GM12864 (cell line): ENCODE measurements at places on chromosomes 3 and 15.

DNA sequence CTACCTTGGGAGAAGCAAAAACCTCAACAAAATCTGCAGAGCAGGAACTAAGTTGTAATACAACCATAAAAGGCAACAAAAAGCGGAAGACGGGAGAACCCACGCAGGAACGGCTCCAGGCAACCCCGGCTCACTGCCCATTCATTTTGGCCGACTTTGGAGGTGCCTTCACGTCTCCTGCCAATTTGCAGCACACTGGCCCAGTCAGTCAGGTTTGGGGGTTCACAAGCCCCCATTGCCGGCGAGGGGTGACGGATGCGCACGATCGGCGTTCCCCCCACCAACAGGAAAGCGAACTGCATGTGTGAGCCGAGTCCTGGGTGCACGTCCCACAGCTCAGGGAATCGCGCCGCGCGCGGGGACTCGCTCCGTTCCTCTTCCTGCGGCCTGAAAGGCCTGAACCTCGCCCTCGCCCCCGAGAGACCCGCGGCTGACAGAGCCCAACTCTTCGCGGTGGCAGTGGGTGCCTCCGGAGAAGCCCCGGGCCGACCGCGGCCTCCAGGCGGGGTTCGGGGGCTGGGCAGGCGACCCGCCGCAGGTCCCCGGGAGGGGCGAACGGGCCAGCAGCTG, 463 bp downstream of the TERC start:
- DNase-seq, result no peak

DNA sequence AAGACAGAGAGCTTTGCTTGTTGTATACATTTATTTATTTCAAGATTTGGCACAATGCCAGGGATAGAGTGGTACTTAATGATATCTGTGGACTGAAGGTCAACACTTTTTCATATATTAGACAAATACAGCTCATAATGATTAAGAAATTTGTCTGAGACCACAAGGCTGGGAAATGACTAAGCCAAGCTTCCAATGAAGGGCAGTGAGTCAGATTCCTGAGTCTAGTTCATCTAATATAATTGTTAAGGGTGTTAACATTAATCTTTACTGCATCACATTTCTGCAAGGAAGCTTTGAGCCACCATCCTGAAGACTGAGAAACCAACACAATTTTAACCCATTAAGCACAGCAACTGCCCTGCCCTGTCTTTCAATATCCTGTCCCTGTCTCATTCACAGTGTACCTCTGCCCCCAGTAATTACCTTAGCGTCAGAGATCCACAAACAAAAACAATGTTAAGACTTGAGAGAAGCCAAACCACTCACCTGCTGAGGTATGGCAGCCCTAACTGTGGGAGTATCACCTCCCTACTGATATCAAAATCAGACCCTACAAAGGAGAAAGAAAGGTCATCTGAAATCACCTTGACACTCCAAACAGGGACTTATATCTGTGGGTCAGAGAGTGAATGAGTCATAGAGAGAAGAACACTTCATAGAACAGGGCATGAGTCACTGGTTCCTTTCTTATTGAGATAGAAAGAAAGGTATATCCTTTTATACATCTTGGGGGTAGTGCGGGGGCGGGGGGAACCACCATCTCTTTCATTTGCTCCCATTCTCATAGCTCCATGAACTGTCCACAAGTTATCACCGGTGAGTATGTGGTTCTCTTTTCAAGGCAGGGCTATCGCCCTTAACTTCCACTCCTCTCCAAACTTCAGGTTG, 74.7 kb downstream of the MAGI1 start:
- DNase-seq, result peak; percentile 43

- no peak for DNase-seq
Observed at GRCh38 chr3:50474717-50475116, 28.7 kb downstream of the CACNA2D2 start.

DNA sequence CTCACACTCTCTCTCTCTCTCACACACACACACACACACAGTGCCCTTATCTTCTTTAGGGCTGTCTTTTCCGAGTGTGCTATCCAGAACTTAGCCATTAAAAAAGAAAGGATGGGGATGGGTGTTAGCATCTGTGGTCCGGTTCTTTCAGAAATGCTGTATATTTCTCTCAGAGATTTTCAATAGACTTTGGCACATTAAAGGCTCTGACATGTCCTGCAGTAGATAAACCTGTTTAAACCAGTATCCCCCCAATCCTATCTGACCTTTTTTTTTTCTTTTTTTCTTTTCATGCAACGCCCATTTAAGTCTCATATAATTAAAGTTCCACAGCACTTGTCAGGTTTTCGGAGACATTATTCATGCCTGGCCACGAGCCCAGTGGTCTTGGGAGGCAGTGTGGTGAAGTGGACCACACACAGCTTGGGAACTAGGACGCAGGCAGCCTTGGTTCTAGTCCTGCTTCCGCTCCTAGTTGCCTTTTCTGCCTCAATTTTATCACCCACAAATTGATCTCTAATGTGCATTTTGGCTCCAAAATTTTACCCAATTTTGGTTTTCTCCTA, 13.3 kb downstream of the CAV3 start:
- DNase-seq, result no peak

DNA sequence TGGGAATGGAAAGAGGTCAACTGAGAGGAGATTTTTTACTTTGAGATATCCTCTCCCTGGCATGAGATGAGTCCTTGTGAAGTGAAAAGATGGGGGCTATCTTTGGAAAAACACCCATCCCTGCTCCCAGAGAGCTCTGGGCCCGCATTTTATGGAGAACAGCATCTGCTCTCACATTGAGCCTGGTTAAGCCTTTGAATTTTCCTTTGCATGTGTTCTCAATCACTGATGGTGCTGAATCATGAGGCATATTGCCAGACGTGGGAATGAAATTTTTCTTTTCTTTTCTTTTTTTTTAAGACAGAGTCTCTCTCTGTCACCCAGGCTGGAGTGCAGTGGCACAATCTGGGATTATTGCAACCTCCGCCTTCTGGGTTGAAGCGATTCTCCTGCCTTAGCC, 24.4 kb downstream of the TMEM45A start:
- no peak for DNase-seq

DNA sequence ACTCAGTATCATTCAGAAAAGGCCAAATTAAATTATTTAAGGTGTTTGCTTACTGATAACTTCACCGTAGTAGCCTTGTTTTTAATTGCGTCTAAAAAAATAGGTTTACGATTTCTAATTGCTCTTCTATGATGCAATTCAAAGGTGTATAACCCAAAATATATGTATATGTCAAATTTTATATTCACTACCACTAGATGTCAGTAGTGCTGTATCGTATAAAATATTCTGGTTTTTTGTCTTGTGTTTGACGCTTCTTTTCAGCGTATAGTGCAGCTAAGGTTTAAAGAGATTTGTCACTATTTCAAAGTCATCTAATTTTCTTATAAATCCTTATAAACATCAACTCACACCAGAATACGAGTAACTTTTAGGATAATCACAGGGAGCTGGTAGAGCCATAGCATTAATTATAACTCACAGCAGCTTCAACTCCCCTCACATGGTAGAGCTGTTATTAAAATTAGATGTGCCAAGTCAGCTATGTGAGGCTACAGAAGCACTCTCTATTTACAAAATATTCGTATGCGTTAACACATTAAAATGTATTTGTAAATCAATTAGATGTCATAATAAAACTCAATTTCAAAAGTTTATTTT, 3.5 kb downstream of the PFN2 start:
- DNase-seq, result no peak

DNA sequence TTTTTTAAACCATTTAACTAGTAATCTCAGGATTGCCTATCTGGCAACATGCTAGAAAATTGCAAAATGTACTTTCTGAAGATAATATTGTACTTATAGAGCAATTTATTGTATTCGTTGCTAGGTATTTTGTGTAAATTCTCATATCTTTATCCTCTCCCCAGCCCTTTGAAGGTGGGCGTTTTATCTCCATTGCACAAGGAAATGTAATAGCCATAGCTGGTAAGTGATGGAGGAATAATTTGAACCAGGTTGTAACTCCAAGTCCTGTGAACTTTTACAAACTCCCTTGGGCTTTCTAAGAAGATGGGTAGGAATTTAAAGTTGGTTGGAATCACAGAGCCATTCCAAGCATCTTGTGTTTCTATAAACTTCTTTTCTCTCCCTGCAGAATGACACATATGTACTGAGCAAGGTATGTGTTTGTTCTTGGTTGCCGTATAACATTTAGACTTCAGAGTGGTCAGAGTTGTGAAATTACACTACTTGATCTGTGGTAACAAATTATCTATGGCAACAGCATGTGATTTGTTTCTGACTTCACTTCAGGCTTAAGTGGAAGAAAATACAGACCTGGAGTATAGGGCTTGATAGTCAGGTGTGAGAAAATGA, 170.9 kb downstream of the AKAP13 start:
- DNase-seq, result no peak

DNA sequence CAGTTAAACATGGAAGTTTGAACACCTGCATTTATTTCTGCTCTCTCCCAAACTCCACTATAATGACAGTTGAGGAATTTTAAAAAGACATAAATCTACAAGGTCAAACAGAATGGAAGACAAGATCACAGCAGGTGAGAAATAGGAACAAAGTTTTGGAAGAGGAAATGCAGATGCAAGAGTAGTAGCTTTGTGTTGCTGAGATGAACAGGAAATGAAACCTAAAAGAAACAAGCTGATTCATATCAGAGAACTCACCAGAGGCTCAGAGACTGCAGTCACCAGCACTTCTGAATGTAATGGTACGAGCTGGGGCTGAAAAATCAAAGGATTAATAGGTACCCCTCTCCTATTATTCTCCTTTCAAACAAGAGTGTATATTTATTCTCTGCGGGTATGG, 459.9 kb downstream of the RAP2B start:
- peak; percentile 44 for DNase-seq

DNA sequence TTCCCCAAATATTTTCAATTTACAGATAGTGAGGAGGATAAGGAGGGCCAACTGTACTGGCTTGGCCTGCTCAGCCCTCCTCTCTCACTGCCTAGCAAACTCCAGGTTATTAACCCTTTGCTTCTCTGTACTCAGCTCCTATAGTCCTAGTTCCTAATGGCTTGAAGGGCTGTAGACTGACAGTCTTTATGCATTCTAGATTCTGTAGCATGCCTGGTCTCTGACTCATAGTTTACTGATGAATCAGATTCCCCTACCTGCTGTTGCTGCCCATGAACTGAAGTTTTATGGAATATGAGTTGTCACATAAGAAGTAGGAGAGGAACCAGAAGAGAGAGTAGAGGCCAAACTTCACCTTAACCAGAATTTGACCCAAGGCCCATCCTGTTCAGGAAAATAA, 27.1 kb upstream of the MAP3K13 start:
- no peak for DNase-seq

DNA sequence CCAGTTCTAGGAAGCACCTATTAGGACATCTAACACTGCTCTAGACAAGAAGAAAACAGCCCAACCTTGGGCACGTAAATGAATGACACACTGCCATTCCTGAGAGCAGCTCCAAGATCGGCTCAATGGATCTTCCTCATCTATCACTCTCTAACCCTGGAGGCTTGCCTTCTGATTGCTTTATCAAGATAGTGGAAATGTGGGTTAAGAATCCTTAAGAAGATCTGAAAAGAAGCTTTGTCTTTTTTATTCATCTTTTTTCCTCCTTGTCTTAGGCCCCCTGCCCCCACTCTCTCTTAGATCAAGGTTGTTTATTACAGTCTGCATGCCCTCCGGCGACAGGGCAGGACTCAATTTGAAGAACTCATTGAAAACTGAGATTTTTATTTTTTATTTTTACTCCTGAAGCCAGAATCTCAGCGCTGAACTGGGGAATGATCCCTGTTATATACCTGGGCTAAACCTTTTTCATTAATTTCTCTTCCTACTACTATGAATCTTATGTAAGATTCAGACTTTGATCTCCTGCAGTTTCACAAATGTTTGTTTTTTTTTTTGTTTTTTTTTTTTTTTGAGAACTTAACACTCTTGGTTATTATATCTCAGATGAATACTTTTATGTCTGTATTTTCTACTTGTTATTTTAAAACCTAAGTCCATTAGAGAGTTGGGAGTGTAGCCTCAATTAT, 219.5 kb downstream of the SV2B start:
- no peak for DNase-seq

- DNase-seq, result no peak
Observed at GRCh38 chr3:177419904-177420601, 222.8 kb upstream of the TBL1XR1 start.

- no peak for DNase-seq
Observed at GRCh38 chr3:161559177-161559998, 62.8 kb downstream of the OTOL1 start.

DNA sequence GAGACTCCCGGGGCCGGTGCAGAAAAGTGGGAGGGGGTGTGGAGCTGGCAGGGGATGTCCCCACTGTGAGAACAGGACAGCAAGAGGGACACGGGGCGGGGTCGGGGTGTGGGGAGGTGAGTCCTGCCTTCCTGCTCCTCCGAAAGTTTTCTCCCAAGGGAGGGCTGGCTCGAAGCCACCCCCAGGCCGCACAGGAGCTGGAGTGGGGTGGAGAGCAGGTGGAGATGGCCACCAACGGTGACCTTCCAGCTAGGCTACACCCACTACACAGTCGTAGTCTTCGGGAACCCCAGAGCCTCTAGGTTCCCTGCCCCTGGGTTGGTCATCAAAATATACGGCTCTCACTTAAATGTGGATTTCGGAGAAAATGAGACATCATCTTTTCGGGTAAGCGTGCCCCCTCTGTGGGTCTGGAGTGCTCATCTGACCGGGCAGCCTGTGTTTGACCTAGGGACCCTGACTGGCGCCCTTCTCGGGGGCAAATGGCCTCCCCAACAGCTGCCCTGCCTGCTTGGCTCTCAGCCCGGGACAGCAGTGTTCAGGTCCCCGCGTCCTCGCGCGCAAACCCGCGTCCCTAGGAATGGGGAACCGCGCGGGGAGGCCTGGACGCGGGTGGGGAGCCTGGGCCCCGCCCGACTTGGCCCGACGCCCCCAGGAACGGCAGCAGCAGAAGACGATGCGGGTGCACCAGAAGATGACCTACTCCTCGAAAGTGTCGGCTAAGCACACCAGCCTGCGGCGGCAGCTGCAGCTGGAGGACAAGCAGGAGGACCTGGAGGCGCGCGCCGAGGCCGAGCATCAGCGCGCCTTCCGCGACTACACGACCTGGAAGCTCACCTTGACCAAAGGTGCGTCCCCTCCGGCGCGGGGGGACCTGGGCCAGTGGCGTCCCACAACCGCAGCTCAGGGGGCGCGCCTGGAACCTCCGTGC, 21.2 kb downstream of the CFAP100 start:
- no peak for DNase-seq

GRCh38 chr3:194488055-194488742, 1.4 kb upstream of the ATP13A3 start:
- DNase-seq, result no peak

- DNase-seq, result no peak
Observed at GRCh38 chr15:77552066-77552465, 80.6 kb downstream of the LINGO1 start.

GRCh38 chr15:65580287-65580686, 30.6 kb downstream of the INTS14 start:
- DNase-seq, result no peak
